ENCODE measurements at places on chromosomes 3 and 15.

GRCh38 chr3:9500108-9501050, 53.2 kb downstream of the LHFPL4 start:
- peak; percentile 65 for ATAC-seq

- ATAC-seq: no peak
These were observed 5.0 kb upstream of the BCL2L10 start for GRCh38 chr15:52117549-52117948.

- ATAC-seq: no peak
These were observed 63.7 kb upstream of the UBE2Q2 start for GRCh38 chr15:75779504-75779903.

GRCh38 chr3:127677541-127678314, 5.0 kb downstream of the ABTB1 start:
- no peak for ATAC-seq

DNA sequence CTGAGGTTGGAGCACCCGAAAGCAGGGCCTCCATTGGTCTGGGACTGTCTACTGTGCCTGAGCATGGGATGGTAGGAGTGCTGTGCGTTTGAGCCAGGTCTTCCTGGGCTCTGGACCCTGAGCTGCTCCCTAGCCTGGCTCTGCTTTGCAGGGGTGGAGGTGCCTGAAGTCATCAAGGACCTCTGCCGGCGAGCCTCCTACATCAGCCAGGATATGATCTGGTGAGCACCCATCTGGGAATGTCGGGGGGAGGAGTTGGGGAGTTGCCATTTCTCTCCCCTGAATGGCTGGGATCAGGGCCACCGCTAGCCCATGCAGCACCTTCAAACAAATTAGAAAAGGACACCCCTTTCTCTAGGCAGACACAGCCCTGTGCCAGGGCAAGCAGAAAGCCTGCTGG, 20.7 kb downstream of the DUOX1 start:
- no peak for ATAC-seq

DNA sequence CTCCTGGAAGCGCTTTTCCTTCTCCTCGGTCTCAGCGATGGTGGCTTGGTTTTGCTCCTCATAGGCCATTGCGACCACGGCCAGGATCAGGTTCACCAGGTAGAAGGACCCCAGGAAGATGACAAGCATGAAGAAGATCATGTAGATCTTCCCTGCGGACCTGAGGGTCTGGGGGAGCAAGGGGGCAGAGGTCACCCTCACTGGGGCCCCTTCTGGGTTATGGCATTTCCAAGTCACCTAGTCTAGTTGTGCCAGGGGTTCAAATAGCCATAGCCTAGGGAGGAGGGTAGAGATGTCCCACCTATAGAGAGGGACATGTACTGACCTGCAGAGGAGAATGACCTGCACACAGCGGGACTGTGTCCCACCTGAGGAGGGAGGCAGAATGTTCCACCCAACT, 43.5 kb downstream of the SCN5A start:
- no peak for ATAC-seq

- no peak for ATAC-seq
These were observed 31.4 kb downstream of the PAK2 start for GRCh38 chr3:196771067-196771466.

DNA sequence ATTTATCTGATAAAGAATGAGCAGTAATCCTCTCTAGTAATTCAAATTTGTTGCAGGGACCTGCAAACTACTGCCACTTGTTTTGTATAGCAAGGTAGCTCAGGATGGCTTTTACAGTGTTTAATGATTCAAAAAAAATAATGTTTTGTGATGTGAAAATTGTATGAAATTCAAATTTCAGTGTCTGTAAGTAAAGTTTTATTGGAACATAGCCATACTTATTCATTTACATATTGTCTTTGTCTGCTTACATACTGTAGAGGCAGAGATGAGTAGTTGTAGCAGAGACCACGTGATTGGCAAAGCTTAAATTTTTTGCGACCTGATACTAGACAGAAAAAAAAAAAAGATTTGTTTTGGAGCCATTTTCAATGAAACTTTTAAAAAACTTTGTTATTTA, 6.5 kb upstream of the UTS2B start:
- no peak for ATAC-seq

DNA sequence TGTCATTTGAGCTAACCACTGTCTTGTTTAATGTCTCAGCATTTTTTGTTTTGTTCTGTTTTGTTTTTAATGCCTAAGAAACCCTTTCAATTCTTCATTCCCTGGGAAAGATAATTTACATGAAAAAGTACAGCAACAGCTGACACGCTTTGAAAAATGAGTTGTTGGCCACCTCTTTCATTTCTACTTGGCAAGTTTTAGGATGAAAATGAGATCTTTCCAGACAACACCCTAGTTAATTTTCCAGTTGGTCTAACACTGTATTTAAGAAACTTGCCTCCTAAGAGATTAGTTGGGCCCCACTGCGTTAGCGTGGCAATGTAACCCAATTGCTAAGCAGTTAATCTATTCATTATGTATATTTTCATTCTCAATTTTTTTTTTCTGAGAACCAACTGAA, 194.0 kb upstream of the LRRN1 start:
- no peak for ATAC-seq

DNA sequence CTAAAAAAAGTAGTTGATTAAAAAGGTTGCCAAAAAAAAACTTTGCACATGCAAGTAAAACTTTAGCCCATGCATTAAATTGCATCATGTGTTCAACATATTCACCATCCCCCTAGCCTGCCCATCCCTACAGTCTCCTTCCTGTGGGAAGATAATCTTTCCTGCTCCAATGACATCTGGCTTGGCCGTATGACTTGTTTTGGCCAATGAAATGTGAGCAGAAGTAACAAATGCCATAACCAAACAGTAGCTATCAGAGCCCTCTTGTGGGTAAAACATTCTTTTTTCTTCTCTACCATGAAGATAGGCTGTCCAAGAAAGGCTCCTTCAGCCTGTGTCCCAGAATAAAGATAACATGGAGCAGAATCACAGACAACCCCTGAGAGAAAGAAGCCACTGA, 15.3 kb downstream of the ERC2 start:
- ATAC-seq: no peak

- ATAC-seq: no peak
These were observed 15.2 kb downstream of the MCM2 start for GRCh38 chr3:127613406-127613805.

- peak; percentile 57 for ATAC-seq
These were observed 536 bp downstream of the ATP10A start for GRCh38 chr15:25862472-25863110.

- ATAC-seq: no peak
These were observed 813.3 kb downstream of the NR2F2 start for GRCh38 chr15:97143592-97144376.

DNA sequence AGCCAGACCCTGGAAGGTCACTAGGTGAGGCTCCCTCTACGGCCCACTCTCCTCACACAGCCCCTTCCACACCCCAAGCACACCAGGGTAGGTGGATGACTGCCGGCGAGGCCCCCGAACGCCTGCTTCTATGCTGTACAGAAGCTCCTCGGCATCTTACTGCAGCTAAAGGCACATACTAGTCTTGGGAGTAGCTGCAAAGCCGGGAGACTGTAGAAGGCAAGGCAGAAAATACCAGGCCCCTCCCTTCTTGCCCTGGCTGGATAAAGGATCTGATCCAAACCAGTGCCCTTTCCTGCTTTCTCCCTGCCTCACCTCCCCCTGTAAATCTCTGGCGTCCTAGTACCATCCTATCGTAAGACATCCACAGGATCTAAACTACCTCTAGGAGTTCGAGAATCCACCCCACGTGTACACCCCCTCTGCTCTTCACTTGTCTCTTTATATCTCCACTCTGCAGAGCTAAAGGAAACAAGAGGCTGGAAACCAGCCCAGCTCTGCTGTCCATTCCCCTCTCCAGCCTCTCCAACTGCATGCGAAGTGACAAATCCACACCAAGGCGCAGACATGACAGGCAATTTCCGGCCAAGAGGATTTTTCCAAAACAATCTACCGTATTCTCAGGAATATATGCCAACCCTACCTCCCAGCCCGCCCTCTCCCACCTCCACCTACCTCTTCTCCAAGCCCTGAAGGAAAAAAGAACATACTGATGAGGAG, 11.8 kb downstream of the TNK2 start:
- ATAC-seq: no peak

DNA sequence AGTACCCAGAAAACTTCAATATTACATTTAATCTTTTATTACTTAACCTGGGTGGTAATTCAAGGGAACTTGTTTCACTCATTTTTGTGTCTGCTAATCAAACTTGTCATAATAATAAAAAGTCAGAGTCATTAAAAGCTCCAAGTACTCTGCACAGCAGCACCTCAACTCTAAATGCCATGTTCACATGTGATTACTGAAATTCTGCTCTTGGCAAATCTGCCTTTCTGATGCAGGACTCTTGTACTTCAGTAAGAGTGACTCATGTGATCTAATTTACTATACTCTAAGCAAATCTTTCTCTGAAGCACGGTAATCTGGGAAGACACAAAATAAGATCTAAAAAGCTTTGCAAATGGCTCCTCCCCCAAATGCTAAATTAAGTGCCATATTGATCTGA, 6.4 kb downstream of the ROBO1 start:
- ATAC-seq: no peak

DNA sequence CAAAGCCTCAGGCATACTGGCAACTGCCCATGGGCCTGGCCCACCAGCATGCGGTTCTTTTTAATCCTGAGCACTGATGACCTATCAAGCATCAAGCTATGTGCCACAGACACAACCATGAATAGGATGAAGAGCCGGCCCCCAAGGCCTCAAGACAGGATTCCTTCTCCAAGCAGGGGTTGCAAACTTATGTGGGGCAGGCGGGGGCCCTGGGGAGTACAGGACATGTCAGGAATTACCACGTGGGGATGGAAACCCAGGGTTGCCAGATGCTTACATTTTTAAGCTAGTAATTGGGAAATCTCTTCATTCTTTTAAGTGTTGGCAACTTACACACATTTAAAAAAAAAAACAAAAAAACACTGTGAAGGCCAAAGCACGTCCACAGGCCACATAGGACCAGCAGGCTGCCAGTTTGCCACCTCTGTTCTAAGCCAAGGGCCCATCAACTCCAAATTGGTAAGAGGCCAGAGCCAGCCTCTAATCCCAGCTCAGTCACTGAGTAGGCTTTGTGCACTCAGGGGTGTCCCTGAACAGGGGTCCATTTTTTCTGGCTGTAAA, 32.8 kb downstream of the BDH1 start:
- ATAC-seq: no peak

DNA sequence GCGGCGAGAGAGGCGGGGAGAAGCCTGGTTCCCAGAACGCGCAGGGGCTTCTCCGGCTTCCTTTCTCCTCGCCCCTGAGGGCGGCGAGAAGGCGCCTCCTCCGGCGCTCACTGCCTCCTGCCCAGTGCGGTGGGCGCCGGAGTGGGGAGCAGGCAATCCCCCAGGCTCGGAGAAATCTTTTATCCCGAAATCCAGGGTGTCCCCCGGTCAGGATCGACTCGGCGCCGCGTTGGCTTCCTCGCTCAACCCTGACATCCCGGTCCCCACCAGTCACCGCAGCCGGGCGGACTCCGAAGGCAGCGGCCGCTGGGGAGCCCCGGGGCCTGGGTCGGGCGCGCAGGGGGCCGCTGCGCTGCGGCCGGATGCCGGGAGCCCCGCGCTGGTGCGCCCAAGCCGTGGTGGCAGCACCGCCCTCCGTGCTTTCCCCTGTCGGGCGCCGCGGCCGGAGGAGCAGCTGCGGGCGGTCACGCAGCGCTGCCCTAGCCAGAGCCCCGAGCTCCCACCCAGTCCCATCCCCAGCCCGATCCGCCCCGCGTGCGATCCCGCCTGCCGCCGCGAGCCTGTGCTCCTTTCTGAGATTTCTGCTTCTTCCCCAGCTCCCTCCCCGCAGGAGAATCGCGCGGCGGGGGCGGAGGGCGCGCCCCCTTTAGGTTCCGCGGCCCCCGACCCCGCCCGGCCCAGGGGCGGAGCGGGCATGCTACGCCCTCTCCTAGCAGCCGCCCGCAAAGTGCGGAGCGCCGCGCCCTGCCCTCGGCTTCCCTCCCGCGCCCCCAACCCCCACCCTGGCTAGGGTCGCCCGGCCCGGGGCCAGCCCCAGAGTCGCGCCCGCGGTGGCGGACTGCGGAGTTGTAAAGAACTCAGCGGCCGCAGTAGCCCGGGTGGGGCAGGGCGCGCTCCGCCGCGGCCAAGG, 683 bp upstream of the CACNA2D3 start:
- no peak for ATAC-seq

- ATAC-seq: no peak
These were observed 149.6 kb downstream of the CHDH start for GRCh38 chr3:53696401-53697172.

GRCh38 chr3:148962513-148962912, 28.8 kb upstream of the GYG1 start:
- no peak for ATAC-seq

GRCh38 chr3:124965413-124965812, 30.9 kb upstream of the MUC13 start:
- no peak for ATAC-seq

- no peak for ATAC-seq
These were observed 214.2 kb downstream of the GRM7 start for GRCh38 chr3:7075117-7075516.

- ATAC-seq: no peak
These were observed 26.2 kb downstream of the TRAK1 start for GRCh38 chr3:42117175-42118008.

DNA sequence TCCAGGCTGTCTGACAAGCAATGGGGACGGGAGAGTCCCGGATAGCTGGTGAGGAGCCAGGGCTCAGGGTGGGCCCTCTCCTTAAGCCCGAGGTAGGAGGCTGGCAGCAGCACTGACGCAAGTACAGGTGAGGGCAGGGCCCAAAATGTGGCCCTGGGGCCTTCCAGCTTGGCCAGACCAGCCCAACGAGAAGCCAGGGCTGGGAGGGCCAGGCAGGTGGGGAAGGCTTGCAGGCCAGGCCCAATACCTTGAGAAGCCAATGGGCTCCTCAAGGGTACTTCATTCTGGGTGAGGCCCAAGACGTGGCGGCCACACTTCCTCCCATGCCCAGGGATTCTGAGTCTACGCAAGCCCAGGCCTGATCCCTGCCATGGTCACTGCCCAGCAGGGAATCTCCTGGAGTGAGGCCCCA, 37.2 kb downstream of the AMOTL2 start:
- ATAC-seq: no peak

DNA sequence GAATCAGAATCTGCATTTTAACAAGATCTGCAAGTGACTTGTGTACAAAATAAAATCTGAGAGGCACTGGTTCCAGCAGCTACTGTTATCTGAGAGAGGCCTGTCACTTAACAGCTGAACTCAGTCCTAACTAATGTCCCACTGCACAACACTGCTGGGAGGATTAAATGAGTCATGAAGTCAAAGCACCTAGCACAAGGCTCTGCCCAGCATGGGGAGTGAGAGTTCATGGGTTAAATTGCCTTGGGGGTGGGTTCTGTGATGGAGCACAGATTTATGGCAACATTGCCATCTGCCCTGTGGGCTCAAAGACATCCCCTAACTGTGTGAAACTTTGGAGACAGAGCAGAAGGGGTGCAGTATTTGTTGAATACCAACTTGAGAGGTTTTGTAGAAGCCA, 250.9 kb downstream of the PLCL2 start:
- no peak for ATAC-seq

DNA sequence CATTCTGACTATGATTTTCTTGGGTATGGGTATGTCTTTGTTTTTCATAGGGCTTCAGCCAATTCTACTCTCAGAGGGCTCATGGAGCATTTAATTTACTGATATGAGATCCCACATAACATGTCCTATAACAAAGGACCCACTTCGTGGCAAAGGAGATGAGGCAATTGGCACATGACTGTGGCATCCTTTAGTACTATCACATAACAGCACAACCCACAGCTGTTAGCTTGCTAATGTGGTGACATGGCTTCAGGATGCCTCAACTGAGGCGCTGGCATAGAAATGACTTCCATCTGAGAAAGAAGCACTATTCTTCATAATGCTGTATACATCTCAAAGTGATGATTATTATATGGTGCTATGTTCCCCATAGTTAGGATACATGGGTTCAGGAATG, 48.1 kb upstream of the RFX7 start:
- no peak for ATAC-seq

GRCh38 chr3:123423031-123423430, 25.9 kb downstream of the ADCY5 start:
- no peak for ATAC-seq

Measured in activated CD4-positive, CD25-positive, alpha-beta regulatory T cell treated with anti-CD3 and anti-CD28 coated beads, Interleukin-2, amount 50 U/mL, for 24 hours (primary cell).